Colonic mucosa (tissue), 4 donors: ENCODE measurements at places on chromosomes 12 and 14. TPM values are rescaled to one million over a fixed set of nuclear protein-coding genes. Genes with fewer than 3 reads are reported as not detected.

GPHN gene
- 45.2 TPM for total RNA-seq

ADAMTS20 gene
- total RNA-seq, result not detected

ALKBH1 gene
- total RNA-seq, result 11.5 TPM

OR10P1 gene
- total RNA-seq, result not detected

COCH gene
- 2.4 TPM for total RNA-seq

SERPINA9 gene
- not detected for total RNA-seq

NYNRIN gene
- total RNA-seq, result 13.0 TPM

RASSF9 gene
- total RNA-seq, result 0.32 TPM

HOXC4 gene
- total RNA-seq, result not detected
